ENCODE measurements at places on chromosomes 4 and X.

GRCh38 chr4:18021470-18021719, 160 bp downstream of the LCORL start:
- DNase-seq: no peak

- DNase-seq: no peak
Observed at GRCh38 chrX:102883491-102883890, 53.6 kb upstream of the RAB40AL start.

DNA sequence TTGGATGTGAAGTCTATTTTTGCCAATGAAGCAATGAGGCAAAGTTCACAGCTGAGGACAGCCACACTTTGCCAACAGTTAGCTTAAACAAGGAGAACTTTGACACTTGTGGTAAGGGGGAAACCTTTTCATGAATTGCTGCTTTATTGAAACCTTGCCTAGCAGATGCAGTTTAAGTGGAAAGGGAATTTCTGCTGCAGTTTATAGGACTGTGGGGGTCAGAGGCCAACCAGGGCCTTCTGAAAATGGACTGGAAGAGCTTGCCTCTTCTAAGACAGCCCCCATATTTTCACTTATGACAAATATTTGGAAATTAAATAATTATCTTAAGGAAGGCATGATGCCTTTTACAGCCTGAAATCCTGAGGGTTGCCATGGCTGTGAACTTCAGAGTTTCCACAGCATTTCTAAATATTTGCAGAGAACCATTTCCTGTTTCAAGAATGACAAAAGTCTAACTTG, 550.3 kb downstream of the RAB28 start:
- DNase-seq: no peak

DNA sequence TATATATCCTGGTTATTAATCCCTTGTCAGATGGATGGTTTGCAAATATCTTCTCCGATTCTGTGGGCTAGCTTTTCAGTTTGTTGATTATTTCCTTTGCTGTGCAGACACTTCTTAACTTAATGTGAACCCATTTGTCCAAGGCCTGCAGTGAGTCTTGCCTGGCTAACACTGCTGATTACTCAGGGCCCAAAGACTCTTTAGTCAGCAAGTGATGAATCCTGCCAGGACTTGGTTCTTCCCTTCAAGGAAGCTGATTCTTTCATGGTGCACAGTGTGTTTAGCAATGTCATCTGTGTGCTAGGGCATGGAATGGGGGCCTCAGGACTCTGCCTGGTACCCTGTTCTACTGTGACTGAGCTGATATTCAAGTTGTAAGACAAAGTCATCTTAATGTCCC, 81.8 kb upstream of the TEX13A start:
- no peak for DNase-seq

DNA sequence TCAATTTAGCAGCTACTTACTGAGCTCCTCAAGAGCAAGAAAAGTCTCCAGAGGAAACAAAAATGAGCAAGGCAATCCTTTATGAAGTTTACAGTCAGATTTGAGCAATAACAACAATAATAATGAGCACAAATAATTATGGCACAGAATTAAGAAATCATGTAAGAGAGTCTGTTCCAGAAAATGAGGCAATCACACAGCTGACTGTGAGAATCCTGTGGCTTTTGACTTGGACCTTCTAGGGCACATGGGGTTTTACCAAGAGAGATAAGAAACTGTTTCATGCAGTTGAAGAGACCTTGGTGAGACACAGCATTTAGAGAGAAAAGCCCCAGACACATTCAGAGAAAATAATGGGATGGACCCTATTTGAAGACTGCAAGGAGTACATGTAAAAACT, 362.6 kb upstream of the MAGEB2 start:
- no peak for DNase-seq

GRCh38 chr4:185255868-185256267, 46.5 kb downstream of the SNX25 start:
- no peak for DNase-seq

DNA sequence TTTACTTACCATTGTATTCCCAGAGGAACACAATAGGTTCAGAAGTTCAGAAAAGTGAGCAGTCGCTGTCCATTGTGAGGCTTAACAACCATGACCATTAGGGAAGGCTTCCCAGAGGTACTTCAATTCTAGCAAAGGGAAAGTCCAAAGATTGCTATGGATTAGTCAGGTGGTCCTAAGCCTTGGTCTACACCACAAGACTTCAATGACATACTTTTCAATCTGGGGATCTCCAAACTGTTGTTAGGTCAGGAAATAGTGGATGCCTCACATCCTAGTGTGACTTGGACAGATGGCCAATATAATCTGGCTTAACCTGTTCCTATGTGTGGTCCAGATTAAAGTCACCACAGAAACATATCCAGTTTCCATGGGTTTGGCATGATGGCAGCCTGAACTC, 118.0 kb downstream of the SPCS3 start:
- no peak for DNase-seq

DNA sequence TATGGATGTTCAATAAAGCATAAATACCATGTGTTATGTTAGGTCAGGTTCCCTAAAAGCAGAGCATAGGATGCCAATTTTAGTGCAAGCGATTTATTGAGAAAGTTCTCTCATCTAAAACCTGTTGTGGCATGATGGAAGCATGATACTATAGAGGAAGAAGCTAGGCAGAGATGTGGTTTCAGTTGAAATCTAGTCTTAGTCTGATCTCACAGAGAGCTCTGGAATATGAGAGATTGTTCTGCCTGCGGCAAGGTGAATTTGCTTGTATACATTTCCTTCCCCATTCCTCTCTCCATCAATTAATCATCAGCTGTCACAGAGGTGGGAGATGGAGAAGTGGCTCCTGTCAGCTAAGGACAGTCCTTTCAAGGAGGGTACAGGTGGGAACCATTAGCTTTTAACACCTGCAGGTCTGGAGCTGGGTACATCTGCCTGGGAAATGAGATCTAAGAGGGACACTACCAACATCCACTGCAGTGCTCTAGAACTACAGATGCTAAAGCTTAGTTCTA, 252.4 kb downstream of the CFAP299 start:
- DNase-seq: no peak

DNA sequence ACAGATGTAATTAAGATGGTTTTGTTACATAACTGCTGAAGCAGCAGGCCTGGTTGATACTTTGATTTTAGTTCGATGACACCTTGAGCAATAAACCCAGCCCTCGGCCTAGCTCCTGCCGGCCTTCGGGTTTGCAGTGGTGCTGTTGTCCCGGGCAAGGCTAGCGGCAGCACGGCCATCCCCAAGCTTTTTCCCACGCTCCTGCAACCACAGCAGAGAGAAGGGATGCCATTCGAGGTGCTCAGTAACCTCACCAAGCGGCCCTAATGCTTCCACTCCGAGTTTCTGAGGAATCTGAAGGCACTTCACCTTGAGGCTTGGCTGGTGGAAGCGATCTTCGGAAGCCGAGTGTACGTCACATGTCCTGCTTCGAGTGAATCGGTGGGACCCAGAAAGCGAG, 182.1 kb downstream of the NAF1 start:
- DNase-seq: no peak

DNA sequence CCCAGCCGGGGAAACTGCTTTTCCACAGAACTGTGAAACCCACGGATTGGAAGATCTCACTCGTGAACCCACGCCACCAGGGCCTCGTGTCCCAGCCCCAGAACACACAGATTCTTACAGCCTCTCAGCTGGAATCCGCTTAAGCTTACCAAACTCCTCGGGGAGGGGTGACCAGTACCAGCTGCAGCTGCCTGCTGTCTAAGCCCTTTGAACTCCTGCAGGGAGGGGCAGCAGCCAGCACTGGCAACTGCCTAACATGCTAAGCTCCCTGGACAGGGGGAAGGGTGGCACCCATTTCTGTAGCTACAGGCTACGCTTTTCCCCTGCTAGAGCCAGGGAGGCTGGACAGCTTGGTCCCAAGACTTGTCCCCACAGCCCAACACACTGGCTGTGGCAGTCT, 38.4 kb downstream of the TBL1X start:
- no peak for DNase-seq

DNA sequence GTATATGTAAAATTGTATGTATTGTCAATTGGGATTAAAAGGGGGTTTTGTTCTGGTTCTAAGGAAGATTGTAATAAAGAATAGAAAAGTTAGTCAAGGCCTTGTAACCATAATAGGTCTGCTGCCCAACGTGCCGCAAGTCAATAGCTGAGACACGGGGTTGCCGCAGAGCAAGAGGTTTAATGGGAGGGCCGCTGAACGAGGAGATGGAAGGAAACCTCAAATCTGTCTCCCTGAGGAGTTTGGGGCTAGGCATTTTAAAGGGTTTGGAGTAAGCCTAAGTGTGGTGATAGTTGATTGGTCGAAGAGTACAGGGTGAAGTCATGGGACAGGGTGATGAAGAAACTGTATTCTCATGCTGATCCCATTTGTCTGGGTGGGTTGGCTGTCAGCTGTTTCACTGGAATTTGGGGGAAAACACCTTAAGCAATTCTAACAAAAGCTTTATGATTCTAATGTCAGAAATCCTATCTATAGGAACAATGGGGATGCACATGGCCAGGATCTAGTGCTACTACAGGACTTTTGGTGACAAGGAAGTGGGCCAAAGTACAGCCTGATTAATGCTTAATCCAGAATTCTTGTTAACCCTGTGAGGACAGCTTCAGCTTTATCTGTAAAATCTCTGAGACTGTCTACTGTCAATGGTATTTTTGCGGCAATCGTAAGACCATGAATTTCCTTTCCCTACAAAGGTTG, 86.9 kb downstream of the RELL1 start:
- DNase-seq: no peak

GRCh38 chrX:17931855-17932254, 70.8 kb upstream of the RAI2 start:
- no peak for DNase-seq
